Endothelial cell of umbilical vein (primary cell): ENCODE measurements at places on chromosomes 12 and 14. TPM values are rescaled to one million over a fixed set of nuclear protein-coding genes. Genes with fewer than 3 reads are reported as not detected.

GRCh38 chr12:68633614-68634558, 23.2 kb downstream of the RAP1B start:
- H3K27me3 ChIP-seq = no peaks in the 10 kb centered on the region
- H3K36me3 ChIP-seq = no peaks in the 10 kb centered on the region
- no peak for DNase-seq
- H3K4me3 ChIP-seq = no peak overlapping the region
- no peak overlapping the region for H3K27ac ChIP-seq

GRCh38 chr14:100468557-100468956, 118.7 kb downstream of the BEGAIN start:
- H3K4me1 ChIP-seq = no peaks in the 10 kb centered on the region
- no peak for DNase-seq
- no peaks in the 10 kb centered on the region for H3K27me3 ChIP-seq
- no peak overlapping the region for H3K4me3 ChIP-seq
- no peaks in the 10 kb centered on the region for H3K36me3 ChIP-seq

The ZDHHC22 gene
- total RNA-seq = 0.24 and 0.28 TPM in 2 replicates

- H3K4me3 ChIP-seq = no peak overlapping the region
- DNase-seq = no peak
- no peaks in the 10 kb centered on the region for H3K27me3 ChIP-seq
- no peak overlapping the region for H3K27ac ChIP-seq
- H3K36me3 ChIP-seq = no peaks in the 10 kb centered on the region
Measured at GRCh38 chr12:71027856-71028255, 107.3 kb upstream of the PTPRR start.

The ANG gene
- total RNA-seq = 5.7 and 6.2 TPM in 2 replicates

- no peaks in the 10 kb centered on the region for H3K36me3 ChIP-seq
- H3K4me1 ChIP-seq = peaks cover 15% of the 10 kb centered on the region
- H3K27ac ChIP-seq = no peak overlapping the region
- H3K27me3 ChIP-seq = no peaks in the 10 kb centered on the region
Measured at GRCh38 chr14:72609205-72609916, 284.5 kb downstream of the DPF3 start.
